ENCODE measurements at places on chromosomes 5 and 9.

- DNase-seq: no peak
Observed at GRCh38 chr5:73902327-73903051, 276.5 kb downstream of the ARHGEF28 start.

GRCh38 chr5:43110606-43111170, 10.0 kb upstream of the ZNF131 start:
- no peak for DNase-seq

- DNase-seq: no peak
Observed at GRCh38 chr5:95801961-95802360, 20.6 kb downstream of the GLRX start.

DNA sequence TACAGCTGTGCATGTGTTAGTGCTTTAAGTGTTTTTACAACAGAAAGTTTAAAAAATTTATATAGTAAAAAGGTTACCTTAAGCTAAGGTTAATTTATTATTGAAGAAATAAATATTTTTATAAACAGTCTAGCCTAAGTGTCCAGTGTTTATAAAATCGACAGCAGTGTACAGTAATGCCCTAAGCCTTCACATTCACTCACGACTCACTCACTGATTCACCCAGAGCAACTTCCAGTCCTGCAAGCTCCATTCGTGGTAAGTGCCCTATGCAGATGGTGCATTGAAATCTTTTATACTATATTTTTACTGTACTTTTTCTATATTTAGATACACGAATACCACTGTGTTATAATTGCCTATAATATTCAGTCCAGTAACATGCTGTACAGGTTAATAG, 159.1 kb downstream of the ROR2 start:
- no peak for DNase-seq

GRCh38 chr9:24932785-24933184, 387.1 kb upstream of the IZUMO3 start:
- no peak for DNase-seq

DNA sequence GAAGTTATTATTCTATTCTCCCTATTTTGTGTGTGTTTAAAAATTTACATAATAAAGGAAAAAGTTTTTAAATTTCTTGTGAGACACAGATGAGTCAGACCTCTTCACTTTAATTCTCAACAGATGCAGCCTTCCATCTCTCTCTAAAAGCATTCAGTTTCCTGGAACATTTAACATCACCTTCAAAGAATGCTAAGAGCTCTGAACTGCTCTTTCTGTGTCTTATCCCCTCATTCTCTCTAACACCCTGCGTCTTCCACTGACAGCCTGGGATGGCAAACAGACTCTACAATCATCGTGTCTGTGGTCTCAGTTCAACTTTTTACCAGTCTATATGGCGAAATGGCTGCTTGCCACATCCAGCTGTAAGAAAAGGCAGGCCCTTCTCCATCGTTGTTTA, 173.0 kb downstream of the HINT1 start:
- DNase-seq: no peak

DNA sequence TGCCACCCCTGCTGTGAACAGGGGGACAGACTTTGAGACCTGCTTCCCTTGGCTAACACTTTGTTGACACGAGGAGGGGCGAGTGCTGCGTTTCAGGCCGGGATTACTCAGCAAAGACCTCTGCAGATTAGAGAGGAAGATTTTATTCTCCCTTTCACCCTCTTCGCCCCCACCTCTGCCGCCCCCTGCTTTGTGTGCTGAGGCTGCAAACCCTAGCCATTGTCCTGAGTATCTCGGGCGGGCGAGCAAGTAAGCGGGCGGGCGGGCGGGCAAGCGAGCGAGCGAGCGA, 6.0 kb downstream of the ISL1 start:
- no peak for DNase-seq

DNA sequence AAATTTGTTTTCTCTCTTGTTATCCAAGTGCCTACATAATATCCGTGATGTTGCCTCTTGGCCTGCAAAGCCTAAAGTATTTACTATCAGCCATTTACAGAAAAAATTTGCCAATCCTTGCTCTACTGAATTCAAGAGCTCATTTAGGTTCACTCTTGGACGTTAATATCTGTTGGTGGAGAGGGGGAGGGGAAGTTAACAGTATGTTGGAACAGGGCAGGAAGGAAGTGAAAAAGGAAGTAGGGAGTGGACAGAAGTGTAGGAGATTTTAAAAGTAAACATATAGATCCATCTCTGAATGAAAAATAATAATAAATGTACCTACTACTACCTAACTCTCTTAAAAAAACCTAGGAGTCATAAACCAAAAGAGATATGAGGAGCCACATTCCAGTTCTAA, 32.8 kb downstream of the ZNF608 start:
- no peak for DNase-seq

- DNase-seq: no peak
Observed at GRCh38 chr5:119537704-119538103, 85.4 kb downstream of the HSD17B4 start.

DNA sequence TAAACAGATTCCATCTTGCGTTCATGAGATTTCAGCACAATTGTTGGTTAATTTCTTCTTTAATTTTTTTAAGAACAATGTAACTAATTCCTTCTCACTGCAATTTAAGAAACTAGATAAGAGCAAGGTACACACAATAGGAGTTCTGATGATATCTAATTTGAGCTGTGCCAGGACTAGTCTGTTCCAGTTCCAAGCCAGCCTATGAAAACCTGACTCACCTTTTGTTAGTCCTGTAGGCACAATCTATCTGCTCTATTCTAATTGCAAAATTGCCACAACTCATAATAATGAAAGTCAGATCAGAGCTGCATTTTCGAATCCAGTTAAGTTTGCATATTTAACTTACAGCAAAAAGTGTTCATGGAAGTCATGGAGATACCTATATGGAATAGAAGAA, 494.1 kb upstream of the TUSC1 start:
- no peak for DNase-seq

DNA sequence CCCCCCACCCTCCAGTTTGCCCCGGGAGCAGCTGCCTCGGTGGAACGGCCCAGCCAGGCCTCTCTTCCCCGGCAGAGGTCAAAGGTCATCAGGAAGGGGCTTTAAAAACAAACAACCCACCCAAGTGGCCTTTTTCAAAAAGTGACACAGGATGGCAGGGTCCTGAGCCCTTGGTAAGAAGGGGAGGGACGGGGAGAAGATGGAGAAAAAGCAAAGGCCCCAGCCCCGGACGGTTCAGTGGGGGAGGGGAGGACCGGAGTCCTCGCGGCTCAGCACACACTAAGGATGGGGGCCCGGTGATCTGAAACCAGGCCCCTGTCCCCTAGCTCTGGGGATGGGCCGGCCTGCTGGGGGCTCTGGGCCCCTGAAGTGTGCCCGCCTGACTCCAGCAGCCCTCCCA, 1.1 kb downstream of the PRRX2 start:
- no peak for DNase-seq

DNA sequence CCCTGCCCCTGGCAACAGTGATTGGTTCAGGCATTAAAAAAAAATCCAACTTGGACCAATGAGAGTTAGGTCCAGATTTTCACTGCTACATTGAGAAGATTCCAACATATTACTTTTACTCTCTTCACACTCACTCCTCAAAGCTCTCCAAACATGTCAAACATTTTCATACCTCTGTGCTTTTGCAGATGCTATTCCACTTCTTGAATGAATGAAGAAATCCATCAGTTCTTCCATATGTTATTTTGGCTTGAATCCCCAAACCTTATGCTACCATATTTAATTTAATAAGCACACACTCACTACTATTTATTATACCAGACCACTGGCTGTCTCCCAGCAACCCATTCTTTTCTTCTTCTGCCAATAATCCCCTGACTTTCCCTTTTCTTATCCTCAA, 87.1 kb downstream of the PPP2R2B start:
- DNase-seq: no peak

- no peak for DNase-seq
Observed at GRCh38 chr9:87657893-87658292, 68.0 kb upstream of the CTSL start.

GRCh38 chr5:66945389-66946349, 250.9 kb downstream of the CD180 start:
- no peak for DNase-seq

GRCh38 chr9:123669346-123669745, 260.6 kb downstream of the DENND1A start:
- no peak for DNase-seq

DNA sequence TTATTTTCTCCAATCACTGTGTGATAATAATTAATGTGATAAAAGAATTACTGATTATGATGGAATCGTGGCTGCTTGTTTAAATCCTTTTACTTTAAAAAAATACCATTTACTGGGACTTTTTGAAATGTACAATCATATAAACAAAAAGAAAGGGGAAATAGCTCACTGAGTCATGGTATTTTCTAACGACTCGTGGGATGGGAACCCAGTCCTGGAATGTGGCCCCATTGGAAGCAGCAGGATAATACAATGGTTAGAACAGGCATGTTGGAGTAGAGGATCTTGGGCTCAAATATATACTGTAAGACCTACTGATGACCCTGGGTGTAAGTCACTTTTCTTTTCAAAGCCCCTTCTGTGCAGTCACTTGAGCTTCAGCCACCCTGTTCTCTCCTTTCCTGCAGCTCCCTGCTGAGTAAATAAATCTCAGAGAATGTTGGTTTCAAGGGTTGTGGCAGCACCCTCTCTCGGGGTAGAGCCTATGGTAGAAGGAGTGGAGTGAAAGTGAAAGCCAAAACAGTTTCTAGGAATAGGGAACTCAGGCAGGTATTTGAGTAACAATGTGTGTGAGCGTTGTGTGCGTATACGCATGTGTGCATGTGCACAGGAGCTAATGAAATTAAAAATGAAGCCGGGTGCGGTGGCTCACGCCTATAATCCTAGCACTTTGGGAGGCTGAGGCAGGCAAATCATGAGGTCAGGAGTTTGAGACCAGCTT, 40.8 kb upstream of the LARP1 start:
- DNase-seq: no peak

GRCh38 chr5:19918780-19919179, 69.2 kb downstream of the CDH18 start:
- DNase-seq: no peak

GRCh38 chr5:143962201-143962600, 150.2 kb downstream of the HMHB1 start:
- DNase-seq: no peak

GRCh38 chr5:65831276-65831675, 95.1 kb upstream of the ERBIN start:
- no peak for DNase-seq

GRCh38 chr5:159704160-159704559, 212.1 kb upstream of the ADRA1B start:
- no peak for DNase-seq

DNA sequence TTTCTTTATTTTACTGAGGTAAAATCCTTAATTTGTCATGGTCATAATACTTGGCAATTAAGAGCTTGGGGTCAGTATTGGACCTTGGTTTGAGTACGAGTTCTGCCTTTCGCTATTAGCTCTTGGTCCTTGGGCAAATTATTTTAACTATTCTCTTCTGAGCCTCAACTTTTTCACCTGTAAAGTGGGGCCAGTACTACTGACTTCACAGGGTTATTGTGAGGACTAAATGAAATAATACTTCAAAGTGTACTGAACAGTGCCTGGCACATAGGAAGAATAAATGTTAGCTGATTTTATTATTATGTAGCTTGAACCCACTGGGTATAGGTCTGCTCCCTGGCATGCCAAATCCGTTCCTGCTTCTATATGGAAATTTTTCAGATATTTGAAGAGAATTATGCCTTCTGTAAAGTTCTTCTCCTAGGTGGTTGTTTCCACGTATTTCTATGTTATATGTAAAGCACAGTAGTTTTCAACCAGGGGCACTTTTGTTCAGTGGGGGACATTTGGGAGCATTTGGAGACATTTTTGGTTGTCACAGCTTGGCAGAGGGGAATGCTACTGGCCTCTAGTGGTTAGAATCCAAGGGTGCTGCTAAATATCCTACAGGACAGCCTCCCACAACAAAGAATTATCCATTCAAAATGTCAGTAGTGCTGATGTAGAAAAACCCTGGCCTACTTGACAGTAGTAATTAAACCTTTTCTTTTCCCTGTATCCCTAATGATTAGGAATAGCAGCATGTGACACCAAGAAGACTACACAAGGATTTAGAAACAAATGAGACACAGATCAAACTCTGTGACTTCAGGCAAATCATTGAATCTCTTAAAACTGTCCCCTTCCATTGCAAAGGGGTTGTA, 4.5 kb downstream of the RCL1 start:
- DNase-seq: no peak

DNA sequence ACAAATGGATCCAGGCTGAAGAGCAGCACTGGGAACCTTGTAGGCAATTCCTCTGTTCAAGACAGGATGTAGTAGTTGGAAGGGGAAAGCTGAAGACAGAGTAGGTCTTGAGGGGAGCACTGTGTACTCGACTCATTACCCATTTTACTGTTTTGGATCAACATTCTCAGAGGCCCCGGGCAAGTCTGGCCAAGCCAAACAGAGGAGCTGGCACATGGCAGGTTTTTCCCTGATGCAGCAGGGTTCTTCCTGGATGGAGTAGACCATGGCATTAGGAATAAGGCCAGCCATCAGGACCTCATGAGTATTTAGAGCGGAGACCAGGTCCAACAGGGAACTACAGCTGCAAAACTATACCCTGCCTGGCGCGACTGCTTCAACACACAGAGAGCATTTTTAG, 4.4 kb downstream of the SVEP1 start:
- no peak for DNase-seq

GRCh38 chr9:81077572-81077971, 611.8 kb downstream of the TLE1 start:
- DNase-seq: no peak

GRCh38 chr5:114192108-114192507, 169.8 kb upstream of the KCNN2 start:
- no peak for DNase-seq

- DNase-seq: no peak
Observed at GRCh38 chr9:98471185-98471584, 215.7 kb upstream of the TBC1D2 start.

GRCh38 chr5:94771742-94772141, 153.3 kb downstream of the SLF1 start:
- DNase-seq: no peak

DNA sequence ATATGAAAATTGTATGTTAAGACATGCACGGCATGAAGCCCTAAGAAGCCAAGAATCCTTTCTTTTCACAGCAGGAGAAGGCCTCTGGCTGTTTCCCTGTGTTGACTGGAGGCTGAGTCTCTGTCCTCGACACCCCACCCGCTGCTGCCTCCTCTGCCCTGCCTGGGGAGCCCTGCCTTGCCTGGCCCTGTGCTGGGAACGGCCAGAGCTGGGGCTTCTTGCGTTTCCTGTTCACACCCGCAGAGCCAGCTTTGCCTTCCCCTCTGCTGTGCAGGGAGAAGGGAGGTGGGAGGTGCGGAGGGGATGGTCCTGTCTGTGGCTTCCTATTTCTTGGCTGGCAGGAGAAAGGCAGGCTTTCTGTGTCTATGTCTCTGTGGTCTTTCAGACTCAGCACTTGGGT, 6.9 kb upstream of the GMCL2 start:
- no peak for DNase-seq

DNA sequence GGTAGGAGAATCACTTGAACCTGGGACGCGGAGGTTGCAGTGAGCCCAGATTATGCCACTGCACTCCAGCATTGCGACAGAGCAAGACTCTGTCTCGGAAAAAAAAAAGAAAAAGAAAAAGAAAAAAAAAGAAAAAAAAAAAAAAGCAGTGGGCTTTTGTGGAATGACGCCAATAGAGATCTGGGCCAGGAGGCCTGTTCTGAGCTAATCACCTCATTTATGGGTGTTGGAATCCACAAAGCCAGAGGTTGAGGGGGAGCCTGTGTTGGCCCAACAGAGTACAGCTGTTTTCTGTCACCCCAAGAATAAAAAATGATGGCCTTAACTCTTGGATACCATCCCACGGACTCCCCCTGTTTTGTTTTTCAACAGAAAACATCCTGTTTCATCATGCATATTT, 18.5 kb downstream of the OSTF1 start:
- no peak for DNase-seq

- DNase-seq: no peak
Observed at GRCh38 chr5:157204765-157205164, 24.1 kb downstream of the ITK start.

All from stimulated activated CD8-positive, alpha-beta memory T cell treated with anti-CD3 and anti-CD28 coated beads, Interleukin-15, amount 100 ng/mL, for 4 hours (primary cell).